Kidney capillary endothelial cell (primary cell): ENCODE measurements at places on chromosomes 12 and 14.

DNA sequence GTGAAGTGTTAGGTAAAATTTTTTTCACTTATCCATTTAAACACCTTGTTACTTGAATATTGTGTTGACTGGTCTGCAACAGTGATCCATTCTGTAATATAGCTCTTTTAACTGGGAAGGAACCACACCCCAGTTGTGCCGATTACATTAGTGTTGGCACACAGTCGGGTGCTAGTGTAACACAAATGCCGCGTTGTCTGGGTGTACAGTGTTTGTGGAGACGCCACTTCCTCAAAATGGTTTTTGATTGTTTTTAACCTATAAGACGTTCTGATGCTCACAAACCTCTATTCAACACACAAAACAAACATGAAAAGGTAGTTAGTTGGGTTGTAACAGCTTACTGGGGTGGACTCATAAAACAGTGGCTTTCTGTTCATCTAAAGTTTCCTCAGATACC is 48.0 kb upstream of the TRAF3 start:
- no peak for DNase-seq

DNA sequence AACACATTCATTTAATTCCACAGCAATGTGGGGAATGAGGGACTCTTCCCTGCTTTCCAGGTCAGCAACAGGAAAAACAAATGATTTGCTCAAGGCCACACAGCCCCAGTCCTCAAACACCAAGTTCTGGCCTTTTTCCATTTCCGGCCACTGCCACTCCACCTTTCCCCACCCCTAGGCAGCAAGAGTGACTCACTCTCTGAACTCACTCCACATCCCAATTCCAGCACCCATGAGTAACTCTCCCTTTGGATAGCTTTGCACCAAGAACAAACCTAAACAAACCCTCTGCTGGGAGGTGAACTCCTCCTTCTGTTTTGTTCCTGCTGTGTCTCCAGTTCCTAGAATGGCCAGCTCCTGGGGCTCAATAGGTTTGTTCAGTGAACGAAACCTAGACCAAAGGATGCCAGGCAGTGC is 30.4 kb upstream of the PLEKHG6 start:
- DNase-seq, result no peak

DNA sequence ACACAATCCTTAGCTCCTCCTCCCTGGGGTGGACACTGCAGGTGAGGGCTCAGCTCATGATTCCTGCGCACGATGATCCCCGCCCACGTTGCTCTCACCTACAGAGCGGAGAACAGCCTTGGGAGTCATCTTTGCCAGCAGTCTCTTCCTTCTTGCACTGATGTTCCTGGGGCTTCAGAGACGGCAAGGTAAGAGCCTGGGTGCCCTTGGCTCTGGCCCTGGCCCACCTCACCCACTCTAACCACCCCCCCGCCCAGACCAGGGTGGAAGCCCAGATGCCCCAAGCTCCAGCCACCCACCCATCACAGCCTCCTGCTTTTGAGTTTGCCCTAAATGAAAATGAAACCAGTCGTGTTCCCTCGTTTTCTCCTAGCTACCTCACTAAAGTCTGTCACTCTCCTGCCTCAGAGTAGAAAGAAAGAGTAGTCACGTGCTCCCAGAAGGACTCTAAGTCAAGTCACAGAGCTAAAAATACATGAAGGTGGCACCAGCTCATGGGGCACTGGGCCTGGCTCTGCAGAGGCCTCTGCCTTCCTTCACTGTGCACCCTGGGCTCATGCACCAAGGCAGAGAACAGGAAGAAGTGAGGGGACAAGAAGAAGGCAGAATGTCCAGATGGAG is 9.0 kb downstream of the TAPBPL start:
- DNase-seq, result no peak

DNA sequence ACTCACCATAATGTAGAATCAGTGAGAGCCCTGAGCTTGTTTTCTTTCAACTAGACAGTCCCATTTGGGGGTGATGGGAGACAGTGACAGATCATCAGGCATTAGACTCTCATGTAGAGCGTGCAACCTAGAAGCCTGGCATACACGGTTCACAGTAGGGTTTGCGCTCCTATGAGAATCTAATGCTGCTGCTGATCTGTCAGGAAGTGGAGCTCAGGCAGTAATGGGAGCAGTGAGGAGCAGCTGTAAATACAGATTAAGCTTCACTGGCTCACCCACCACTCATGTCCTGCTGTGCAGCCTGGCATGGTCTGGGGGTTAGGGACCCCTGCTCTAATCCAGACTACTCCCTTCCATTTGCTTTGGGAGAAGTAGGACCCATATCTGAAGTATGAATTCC is 55.6 kb downstream of the FNTB start:
- no peak for DNase-seq

DNA sequence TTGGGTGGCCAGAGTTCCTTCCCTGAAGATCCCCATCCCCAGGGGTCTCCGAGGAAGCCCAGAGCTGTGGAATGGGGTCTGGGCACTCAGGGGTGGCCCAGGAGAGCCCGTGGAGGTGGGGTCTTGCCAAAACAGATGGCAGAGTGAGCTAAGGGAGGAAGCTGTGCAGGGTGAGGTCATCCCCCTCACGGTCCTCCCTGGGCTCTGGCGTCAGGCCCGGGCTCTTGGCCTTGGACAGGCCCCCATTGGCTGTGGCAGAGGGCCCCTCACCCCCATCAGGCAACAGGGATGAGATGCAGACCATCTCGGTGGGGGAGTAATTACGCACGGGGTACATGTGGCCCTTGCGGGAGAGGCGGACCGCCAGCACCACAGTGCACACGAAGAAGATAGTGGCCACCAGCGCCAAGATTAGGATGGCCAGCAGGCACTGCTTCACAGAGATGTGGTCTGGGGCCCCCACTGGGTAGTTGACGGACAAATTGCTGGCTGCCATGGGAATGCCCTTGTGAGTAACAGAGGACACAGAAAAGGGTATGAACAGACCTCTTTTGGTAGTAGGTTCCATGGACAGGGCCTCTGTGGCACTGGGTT is 10.7 kb downstream of the SELPLG start:
- no peak for DNase-seq

- no peak for DNase-seq
Measured at GRCh38 chr12:108696111-108696995, 35.0 kb downstream of the CORO1C start.

- no peak for DNase-seq
Measured at GRCh38 chr12:103093499-103094106, 136.1 kb downstream of the ASCL1 start.

GRCh38 chr14:94689218-94689984 is 77.2 kb downstream of the SERPINA3 start:
- peak; percentile 52 for DNase-seq

GRCh38 chr14:49692193-49692757 is 645 bp upstream of the KLHDC1 start:
- no peak for DNase-seq

DNA sequence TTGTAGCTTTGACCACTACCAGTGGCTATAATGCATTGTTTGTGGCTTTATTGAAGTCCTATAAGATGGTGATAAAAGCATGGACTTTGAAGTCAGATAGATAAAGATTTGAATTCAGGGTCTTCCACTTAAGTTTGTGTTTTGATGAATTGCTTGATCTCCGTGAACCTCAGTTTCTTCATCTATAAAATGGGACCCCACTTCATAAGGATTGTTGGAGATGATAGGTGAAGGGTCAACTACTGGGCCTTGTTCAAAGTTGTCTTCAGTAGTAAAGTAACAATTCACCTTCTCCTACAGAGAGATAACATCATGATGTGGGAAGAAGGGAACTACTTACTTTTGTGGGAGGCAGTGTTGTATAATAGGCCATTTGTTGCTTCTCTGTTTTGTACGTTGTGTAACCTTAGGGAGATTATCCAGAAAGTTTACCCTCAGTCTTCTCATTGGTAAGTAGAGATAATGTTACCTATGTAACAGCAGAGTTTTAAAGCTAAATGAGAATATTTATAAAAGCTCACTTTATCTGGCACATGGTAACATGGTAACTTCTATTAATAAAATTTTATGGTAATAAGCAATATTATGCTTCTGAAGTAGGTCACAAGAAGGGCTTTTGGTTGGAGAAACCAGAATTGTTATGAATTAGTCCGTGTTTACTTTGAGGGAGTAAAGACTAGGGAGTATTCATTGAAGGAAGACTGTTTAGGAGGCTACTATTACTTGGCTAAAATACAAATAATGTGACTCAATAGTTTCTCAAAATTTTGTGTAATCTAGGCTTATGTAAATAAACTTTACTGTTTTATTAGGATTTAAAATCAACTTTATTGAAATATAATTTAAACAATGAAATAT is 15.1 kb downstream of the ADIPOR2 start:
- no peak for DNase-seq

- DNase-seq, result no peak
Measured at GRCh38 chr12:88743946-88744685, 163.8 kb upstream of the KITLG start.

DNA sequence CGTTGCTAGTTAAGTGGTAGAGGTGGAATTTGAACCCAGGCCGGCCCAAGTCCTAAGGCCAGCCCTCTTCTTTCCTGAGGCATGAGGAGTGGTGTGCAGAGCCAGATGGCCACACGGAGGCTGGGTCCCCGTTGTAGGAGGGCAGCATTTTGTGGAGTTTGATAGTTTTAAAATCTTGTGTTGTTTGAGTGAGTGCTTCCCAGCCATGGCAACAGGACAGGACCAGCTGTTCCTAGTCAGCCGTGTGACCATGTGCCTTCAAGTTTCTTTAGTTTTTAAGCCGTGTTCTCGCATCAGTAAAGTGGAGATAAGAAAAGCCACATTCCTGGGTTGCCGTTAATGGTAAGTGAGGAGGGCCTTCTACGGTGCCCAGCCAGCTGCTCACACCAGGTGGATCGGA is 44.4 kb downstream of the UBE3B start:
- DNase-seq, result no peak

DNA sequence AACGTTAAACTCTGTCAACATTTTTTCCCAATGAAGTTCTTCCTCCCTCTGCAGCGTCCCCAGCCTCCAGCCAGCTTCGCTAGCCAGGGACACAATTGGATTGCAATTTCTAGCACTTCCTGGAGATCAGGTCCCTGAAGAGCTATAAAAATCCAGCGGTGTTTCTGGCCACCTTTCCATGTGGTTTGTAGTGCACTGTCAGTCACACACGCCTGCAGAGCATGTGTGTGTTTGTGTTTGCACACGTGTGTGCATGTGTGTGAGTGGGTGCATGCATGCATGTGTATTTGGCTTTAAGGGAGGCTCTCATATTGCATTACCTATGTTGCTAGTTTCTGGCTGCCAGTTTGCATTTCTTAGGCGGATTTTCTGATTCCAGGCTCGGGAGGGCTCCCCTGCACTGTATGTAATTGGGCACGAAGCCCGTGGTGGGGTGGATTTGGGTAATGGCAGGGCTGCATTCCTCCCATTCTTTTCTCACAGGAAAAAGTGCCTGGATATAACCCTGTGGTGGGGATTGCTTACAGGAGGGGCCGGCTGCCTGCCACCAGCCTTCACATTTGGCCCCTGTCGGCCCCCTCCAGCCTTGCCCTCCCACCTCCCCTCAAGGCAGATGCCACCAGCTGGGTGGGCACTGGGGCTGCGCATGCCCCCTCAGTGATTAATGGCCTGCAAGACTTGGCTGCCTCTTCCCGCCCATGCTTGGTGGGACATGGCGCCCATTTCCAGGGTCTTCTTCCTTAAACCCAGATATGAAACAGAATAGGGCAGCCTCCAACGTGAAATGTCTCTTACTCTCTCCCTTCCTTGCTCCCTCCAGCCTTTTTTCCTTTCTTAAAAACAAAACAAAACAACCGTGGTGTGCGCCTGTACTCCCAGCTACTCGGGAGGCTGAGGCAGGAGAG is 74.0 kb downstream of the TSPAN9 start:
- DNase-seq, result peak; percentile 67

DNA sequence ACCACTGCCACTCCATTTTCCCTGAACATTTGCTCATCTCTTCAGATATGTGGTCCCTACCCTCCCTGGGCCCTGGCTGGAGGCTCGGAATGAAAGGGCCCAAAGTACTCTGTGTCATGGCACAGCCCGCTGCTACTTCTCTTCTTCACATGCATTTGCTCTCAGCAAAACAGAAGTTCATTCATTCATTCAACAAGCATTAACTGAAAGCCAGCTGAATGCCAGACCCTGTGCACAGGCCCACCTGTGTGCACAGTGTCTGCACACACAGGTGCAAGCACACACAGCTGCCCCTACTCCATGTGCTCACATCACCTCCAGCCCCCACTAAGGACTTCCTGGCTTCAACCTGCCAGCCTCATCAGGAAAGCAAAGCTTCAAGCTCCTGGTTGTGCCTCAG is 7.8 kb downstream of the WNT1 start:
- no peak for DNase-seq

DNA sequence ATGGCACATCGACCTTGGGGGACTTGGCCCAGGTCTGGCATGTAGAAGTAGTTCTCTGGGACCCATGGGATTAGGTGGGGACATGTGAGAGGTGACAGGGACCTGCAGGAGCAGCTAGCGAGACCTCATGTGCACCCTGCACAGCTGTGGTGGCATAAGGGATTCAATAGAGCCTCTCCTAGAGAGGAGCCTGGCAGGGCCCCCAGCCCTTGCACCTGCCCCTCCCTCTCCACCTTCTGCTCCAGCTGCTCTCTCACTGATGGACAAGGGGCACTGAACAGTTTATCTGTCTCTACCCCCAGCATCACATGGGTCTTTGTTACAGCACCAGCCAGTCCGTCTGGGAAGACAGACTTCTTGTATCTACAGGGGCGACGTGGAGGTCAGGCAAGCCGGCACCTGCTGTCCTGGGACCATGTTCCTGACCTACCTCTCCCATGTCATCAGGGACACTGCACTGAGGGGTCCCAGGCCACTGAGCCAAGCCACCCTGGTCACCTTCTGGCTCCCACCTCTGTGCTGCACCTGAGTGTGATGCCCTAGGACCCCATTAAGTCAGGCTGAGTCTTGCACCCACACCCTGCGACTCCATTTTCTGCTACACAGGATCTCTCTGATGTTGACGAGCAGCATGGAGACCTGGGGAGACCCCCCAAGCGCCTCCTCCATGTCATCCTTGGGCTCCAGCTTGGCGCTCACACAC is 32.6 kb downstream of the DDX11 start:
- no peak for DNase-seq

DNA sequence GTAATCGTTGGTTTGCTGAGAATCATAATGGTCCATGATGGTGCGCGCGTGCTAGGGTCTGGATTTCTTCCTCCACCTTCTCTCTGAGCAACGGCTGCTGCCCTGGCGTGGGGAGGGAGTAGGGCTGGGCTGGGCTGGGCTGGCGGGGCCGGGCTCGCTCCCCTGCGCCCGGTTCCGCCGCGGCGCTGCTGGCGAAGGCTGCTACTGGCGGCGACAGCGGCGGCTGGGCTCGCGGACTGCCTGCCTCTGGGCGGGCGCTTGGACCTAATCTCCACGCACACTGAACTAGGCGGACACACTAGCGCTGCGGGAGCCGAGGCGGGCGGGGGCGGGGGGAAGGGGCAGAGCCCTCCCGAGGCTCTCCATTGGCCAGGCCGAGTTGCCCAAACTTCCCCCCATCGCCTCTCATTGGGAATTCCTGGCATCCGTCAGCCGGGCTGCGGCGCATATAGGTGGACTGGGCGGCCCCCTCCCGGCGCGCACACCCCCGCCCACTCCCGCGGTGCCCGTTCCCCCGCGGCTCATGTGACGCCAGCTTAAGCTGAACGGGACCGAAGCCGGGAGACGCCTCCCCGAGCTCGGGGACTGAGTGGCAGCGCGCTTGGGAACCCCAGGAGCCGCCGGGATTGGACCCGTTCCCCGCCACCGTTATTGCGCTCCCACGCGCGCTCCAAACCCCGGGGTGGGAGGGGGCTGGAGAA is at the start of gene ACTN1:
ACTN1 (minus strand) TSS at position 282 of the 701 bp plus-strand sequence; CDS start at position 36, 246 bp downstream.
- DNase-seq, result peak; percentile 89

- no peak for DNase-seq
Measured at GRCh38 chr14:95984206-95984605, 55.0 kb upstream of the C14orf132 start.

GRCh38 chr12:71795901-71796300 is 41.2 kb downstream of the RAB21 start:
- no peak for DNase-seq
